CD8-positive, alpha-beta memory T cell (primary cell): ENCODE measurements at places on chromosomes 5 and 9.

DNA sequence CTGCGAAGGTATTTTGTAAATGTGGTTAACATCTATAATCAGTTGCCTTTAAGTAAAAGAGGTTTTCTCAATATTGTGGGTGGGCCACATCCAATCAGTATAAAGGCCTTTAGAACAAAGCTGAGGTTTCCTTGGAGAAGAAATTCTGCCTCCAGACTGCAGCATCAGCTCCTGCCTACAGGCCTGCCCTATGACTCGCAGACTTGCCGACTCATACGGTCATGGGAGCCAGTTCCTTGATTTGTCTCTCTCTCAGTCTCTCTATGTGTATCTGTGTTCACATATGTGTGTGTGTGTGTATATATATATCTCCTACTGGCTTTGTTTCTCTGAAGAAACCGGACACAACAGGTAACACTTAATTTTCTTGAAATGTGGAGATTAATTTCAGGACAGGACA is 45.3 kb downstream of the SLC36A1 start:
- H3K4me1 ChIP-seq, result no peaks in the 10 kb centered on the region
- no peak for DNase-seq
- H3K4me3 ChIP-seq, result no peak overlapping the region
- no peaks in the 10 kb centered on the region for H3K36me3 ChIP-seq
- H3K27ac ChIP-seq, result no peak overlapping the region

DNA sequence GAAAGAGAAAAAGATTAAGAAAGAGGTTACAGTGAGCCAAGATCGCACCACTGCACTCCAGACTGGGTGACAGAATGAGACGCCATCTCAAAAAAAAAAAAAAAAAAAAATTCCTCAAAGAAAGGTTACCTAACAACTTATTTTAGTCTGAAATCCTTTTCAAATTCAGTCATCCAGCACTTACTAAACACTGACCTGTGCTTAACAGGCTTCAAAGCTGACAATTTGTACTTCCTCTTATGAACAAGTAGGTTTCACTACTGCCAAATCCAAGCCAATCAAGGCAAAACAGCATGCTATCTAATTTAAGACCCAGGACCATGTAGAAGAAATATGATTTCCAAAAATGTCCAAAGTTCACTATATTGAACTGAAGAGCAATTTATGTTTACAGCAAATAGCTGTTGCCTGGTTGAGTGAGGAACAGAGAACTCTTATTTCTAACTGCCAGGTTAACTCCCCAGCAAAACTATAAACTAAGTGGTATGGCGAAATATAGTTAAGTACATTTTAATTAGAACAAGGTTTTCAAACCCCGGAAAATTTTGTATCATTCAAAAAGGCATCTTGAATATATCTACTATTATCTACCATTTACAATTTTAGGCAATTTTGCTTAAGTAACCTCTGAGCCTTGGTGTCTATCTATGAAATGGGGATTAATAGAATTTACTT is 13.4 kb downstream of the PWWP2A start:
- H3K27me3 ChIP-seq, result no peaks in the 10 kb centered on the region
- H3K4me1 ChIP-seq, result no peaks in the 10 kb centered on the region
- no peak for DNase-seq
- H3K27ac ChIP-seq, result no peak overlapping the region
- H3K36me3 ChIP-seq, result peaks cover 3% of the 10 kb centered on the region

DNA sequence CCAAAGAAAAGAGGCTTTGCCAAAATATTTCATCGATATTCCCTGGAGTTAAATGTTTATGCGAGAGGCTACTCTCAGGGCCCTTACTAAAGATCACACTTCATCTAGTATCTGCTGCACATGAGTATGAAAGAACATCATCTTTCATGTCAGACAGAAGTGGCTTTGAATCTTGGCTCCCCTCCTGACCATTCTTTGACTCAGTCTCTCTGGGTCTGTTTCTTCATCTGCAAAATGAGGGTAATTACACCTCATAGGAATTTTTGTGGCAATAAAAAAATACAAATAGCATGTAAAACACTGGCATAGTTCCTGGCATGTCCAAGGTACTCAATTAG is 58.1 kb downstream of the SLIT3 start:
- DNase-seq, result no peak
- H3K4me3 ChIP-seq, result no peak overlapping the region
- no peaks in the 10 kb centered on the region for H3K27me3 ChIP-seq

DNA sequence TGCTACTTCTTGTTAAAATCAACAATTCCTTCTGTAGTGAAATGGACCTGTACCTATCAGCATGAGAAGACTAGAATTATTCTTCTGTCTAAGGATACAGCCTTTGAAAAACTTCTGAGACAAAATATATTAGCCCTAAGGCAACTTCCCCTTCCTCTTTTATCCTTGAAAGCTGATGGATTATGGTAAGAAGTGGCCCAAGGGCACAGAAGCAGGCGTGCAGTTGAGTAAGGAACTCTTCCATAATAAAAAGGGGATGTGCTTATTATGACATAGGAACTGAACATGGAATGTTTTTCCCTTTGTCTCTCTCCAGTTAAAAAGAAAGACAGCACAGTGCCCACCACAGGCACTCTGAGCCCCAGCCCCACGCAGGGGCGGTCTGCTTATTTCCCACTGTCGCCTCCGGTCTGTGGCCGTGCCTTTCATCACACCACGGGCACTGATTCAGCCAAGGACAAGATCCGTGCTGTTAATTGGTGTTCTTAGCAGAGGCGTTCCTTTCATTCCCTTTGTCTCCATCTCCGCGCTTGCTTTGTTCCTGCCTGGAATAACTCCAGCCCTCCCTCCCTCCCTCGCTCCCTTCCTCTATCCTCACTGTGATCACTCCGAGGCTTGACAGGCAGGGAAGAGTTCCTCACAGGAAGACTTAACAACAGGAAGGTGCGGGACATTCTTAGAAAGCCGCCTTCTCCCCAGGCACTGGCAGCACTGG is 135.9 kb upstream of the OTULINL start:
- H3K4me3 ChIP-seq, result no peak overlapping the region
- no peak for DNase-seq
- no peaks in the 10 kb centered on the region for H3K4me1 ChIP-seq
- H3K36me3 ChIP-seq, result no peaks in the 10 kb centered on the region
- H3K27ac ChIP-seq, result no peak overlapping the region

- no peak for DNase-seq
- H3K4me3 ChIP-seq, result peak overlapping the region; percentile 51
- peaks cover 84% of the 10 kb centered on the region for H3K4me1 ChIP-seq
- H3K27me3 ChIP-seq, result no peaks in the 10 kb centered on the region
Observed at GRCh38 chr5:131532031-131532640, 102.9 kb downstream of the RAPGEF6 start.

DNA sequence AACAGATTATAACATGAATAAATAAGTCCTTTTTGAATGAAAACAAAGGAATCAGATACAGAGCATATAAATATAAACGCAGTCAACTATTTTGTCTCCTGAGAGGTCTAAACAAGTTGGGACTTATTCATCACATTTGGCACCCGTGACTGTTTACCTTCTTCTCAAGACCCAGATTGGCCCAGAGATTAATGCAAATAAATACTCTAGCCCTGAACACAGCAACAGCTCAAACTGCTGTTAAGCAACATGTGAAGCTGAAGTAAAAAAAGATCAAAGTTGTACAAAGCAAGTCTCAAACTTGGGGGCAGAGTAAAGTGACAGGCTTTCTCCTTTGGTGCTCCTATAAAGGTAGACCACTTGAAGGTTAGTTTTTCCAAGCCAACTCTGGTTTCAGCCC is 95.0 kb upstream of the NR5A1 start:
- H3K27ac ChIP-seq, result no peak overlapping the region
- H3K4me1 ChIP-seq, result no peaks in the 10 kb centered on the region
- no peaks in the 10 kb centered on the region for H3K36me3 ChIP-seq
- DNase-seq, result no peak

DNA sequence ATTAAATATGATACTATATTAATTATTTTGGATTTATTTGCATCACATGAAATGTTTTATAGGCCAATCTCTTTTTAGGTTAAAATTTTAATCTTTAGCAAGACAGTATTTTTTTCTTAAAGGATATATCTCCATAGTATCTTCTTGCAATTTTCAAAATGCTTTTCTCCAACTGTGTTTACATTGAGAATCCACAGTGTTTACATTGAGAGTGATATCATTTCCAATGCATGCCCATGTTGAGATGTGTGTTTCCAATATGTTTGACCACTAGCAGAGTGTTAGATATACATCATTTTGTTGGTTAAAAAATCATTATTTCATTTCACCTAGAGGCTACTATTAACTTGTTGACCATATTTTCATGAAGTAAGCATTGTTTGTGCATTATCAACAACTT is 17.3 kb downstream of the VCAN start:
- no peaks in the 10 kb centered on the region for H3K27me3 ChIP-seq
- H3K4me1 ChIP-seq, result no peaks in the 10 kb centered on the region
- H3K27ac ChIP-seq, result no peak overlapping the region

DNA sequence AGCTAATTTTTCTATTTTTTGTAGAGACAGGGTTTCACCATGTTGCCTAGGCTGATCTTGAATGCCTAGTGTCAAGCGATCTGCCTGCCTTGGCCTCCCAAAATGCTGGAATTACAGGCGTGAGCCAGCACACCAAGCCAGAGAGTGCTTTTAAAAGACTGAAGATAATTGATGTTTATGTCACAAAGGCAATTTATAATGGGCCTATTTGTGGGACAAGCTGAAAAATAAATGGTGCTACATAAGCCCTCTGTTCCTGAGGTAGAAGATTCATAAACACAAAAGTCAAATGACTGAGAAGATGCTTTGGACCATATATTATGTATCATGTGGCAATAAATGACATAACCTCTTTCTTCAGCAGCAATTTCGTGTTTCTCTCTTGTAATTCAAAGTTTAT is 329.6 kb downstream of the GABRB2 start:
- DNase-seq, result no peak
- no peaks in the 10 kb centered on the region for H3K27me3 ChIP-seq
- H3K4me3 ChIP-seq, result no peak overlapping the region
- H3K36me3 ChIP-seq, result no peaks in the 10 kb centered on the region

DNA sequence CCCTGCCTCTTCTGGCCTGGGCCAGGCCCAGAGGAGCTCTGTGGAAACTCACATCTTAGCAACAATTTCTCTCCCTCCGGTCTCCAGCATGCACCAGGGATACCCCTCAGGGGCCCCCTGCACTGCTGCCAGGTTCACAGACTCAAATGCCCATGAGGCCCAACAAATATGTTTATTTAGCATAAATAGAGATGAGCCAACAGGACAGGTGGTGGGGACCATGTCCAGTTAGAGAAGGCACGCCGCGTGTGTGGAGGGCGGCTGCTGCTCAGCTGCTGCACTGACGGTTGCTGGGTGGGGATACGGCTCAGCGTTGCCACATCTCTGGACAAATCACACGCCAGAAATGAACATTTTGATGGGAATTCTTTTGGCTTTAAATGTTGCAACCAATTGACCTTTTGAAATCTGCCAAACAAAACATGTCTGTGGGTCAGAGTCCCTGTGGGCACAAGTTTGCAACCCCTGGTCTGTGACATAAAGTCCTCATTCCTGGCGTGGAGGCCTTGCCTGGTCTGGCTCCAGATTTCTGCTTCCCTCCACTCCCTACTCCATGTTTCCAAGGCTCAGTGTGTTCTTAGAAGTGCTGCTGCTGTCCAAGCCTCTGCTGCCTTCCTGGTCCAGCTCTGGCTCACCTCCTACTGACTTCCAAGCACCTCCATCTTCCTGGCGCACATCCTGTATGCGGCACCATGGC is 88.9 kb downstream of the AMBP start:
- no peaks in the 10 kb centered on the region for H3K36me3 ChIP-seq
- DNase-seq, result no peak
- no peaks in the 10 kb centered on the region for H3K4me1 ChIP-seq
- H3K27ac ChIP-seq, result no peak overlapping the region

DNA sequence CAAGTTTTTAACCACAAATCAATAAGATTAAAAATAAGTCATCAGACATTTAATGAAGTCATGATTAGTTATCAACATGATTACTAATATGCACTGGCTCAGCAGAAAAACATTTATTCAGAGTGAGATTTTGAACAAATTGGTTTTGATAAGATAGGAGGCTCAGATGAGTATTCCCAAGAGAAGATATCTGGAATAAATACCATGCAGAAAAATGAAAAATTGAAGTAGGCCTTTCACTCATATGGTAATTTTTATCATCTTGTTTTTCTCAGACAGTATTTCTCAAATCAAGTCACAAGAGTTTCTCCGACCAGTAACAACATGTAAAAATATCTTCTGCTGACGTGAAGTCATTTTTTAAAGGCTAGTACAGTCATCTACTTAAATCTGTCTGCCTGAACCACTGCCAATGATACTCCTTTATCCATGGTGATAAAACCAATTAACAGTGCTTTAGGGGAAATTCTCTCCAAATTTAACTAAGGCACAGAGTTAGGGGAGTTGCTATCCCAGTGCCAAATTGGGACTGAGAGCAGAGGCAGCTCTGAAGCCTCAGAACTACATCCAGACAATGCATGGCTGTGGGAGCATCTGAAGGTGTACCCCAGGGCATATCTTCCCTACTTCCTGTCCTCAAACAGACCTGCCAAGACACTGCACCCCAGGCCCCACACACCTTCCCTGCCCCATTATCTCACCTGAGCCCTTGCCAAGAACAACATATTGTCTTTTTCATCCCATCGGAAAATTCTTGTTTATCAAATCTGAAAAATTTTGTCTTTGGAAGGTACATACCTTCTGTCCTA is 105.5 kb upstream of the TSLP start:
- no peaks in the 10 kb centered on the region for H3K27me3 ChIP-seq
- DNase-seq, result no peak
- H3K36me3 ChIP-seq, result no peaks in the 10 kb centered on the region
- H3K4me1 ChIP-seq, result no peaks in the 10 kb centered on the region

DNA sequence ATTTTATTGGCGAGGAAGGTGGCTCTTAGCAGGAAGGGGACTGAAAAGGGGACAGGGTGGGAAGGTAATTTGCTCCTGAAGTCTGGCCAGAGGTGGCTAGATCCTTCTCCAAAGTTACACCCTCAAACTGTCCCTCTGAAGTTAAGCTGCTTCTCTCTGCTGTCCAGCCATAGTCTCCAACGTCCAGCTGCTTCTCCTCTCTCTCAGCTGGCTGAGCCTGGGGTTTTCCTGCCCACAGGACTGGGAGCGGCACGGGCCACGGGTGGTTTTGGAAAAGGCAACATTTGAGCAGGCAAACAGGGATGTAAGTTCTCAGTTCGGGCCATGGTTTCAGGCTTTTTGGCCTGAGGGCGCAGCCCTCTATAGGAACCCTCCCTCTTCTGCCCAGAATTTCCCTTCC is 128.3 kb downstream of the YIPF5 start:
- H3K4me1 ChIP-seq, result no peaks in the 10 kb centered on the region
- H3K27me3 ChIP-seq, result no peaks in the 10 kb centered on the region
- H3K4me3 ChIP-seq, result no peak overlapping the region
- no peak for DNase-seq
- no peaks in the 10 kb centered on the region for H3K36me3 ChIP-seq
